Ovary (tissue), 10 donors: ENCODE measurements at places on chromosomes 1 and 21. TPM values are rescaled to one million over a fixed set of nuclear protein-coding genes. Genes with fewer than 3 reads are reported as not detected.

GRCh38 chr1:154769193-154769895 is 100.7 kb downstream of the KCNN3 start:
- H3K27ac ChIP-seq: no peak overlapping the region
- no peaks in the 10 kb centered on the region for H3K4me1 ChIP-seq
- no peaks in the 10 kb centered on the region for H3K27me3 ChIP-seq
- H3K4me3 ChIP-seq: no peak overlapping the region
- no peaks in the 10 kb centered on the region for H3K36me3 ChIP-seq

TTLL7 gene
- total RNA-seq: 2.2 TPM

DNA sequence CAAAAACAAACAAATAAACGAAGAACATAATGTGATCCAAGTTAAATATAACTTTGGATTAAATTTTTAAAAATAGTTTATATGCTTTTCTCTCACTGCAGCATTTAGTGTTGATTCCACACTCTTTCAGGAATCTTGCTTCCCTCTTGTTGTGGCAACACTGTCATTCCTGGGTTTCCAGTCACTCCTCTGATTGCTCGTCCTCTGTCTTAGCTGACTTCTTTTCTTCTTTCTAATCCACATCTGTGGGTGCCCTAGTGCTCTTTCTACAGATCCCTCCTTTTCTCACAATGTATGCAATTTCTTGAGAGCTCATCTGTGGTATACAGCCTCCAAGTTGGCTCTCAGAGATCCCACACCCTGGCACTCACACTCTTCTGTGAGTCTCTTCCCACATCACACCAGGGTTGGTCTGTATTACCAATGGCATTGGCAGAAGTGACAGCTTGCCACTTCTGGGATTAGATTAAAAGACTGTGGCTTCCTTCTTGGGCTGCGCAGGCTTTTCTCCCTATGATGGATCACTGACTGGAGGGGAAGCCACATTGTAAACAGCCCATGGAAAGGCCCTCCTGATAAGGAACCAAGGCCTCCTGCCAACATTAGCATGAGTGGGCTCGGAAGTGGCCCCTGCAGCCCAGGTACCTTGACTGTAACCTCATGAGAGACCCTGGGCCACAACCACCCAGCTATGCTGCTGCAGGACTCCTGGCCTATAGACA is 11.5 kb upstream of the MYOC start:
- DNase-seq: no peak
- no peak overlapping the region for H3K4me3 ChIP-seq
- H3K27ac ChIP-seq: no peak overlapping the region
- no peaks in the 10 kb centered on the region for H3K36me3 ChIP-seq
- H3K4me1 ChIP-seq: no peaks in the 10 kb centered on the region

DNA sequence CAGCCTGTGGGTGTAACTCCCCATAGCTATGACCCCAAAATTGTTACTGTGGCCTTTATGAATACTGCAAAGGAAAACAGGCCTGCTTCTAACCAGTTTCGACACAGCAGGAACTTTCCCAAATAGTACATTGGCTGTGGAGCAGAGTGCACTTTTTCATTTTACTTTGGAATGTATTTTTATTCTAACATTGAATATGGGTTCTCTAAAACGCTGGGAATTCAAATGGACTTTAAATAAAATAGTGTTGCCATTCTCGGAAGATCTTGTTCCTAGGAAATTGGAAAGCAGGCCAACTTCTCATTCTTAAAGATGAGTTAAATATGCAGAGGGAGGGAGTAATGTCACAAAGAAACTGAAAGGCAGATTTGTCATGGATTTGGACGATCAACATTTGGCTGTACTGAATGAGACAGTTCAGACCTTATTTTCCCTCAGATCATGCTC is 39.6 kb upstream of the ARHGAP29 start:
- no peak for DNase-seq
- H3K4me3 ChIP-seq: no peak overlapping the region
- H3K27ac ChIP-seq: no peak overlapping the region
- no peaks in the 10 kb centered on the region for H3K36me3 ChIP-seq
- no peaks in the 10 kb centered on the region for H3K27me3 ChIP-seq

ATAD3C gene
- total RNA-seq: 5.2 TPM

SPRR2B gene
- total RNA-seq: not detected

S100A2 gene
- 0.61 TPM for total RNA-seq

DNA sequence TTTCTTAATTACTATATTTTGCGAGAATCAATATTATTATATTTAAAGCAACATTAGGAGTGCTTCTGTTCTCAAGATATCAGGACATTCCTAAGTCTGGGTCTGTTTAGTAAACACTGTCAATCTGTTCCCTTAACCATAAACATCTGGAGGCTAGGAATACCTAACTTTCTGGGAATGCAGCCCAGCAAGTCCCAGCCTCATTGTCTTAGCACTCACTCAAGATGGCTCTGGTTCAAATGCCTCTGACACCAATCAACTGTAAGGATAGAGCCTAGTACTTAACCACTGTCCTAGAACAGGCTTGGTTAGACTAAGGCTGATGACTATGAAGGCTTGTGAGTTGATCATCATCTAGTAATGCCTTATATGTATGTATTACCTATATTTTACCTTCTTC is 61.5 kb downstream of the TNN start:
- peaks cover 2% of the 10 kb centered on the region for H3K4me1 ChIP-seq
- H3K4me3 ChIP-seq: no peak overlapping the region
- no peak for DNase-seq
- H3K36me3 ChIP-seq: no peaks in the 10 kb centered on the region
- no peaks in the 10 kb centered on the region for H3K27me3 ChIP-seq
- no peak overlapping the region for H3K27ac ChIP-seq

DNA sequence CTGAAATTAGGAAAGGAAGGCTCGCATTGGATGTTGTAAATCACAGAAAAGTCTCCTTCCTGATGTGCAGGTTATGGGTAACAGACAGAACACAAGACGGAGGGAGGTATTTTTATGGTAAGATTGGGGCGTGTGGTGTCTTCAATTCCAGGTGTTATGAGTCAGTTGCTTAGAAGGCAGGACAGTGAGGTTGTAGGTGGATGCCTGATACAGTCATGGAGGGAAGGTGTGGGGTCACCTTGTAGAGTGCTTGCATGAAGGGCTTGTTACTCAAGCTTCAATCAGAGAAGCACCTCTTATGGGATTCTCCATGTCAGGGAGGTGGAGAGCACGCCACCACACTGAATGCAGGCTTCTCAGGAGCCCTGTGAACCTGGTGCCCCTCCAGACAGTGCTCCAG is 63.1 kb downstream of the C1orf21 start:
- H3K36me3 ChIP-seq: no peaks in the 10 kb centered on the region
- H3K27me3 ChIP-seq: no peaks in the 10 kb centered on the region

MCOLN2 gene
- total RNA-seq: 3.3 TPM
